ENCODE measurements at places on chromosomes 1 and 21.

DNA sequence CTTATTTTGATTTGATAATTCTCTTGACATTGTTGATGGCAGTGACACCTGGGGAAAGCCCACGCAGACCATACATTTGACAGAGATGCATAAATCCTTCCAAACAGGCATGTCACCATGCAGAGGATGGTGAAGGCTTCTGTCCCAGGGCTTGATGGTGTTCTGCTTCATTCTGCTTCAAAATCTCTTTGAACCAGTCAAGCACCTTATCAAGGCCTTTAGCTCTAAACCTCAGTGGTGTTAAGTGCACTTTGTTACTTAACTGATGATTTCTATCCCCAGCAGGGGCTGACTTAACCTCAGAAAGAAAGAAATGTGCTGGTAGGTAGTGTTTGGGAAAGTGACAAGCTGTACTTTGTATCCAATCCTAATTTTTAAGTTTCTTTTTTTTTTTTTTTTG, 81.1 kb downstream of the RRAGC start:
- no peak for DNase-seq

- no peak for DNase-seq
These were observed 45.6 kb upstream of the RBM34 start for GRCh38 chr1:235206533-235207208.

- peak; percentile 46 for DNase-seq
These were observed 20.8 kb upstream of the ENSA start for GRCh38 chr1:150650193-150650592.

DNA sequence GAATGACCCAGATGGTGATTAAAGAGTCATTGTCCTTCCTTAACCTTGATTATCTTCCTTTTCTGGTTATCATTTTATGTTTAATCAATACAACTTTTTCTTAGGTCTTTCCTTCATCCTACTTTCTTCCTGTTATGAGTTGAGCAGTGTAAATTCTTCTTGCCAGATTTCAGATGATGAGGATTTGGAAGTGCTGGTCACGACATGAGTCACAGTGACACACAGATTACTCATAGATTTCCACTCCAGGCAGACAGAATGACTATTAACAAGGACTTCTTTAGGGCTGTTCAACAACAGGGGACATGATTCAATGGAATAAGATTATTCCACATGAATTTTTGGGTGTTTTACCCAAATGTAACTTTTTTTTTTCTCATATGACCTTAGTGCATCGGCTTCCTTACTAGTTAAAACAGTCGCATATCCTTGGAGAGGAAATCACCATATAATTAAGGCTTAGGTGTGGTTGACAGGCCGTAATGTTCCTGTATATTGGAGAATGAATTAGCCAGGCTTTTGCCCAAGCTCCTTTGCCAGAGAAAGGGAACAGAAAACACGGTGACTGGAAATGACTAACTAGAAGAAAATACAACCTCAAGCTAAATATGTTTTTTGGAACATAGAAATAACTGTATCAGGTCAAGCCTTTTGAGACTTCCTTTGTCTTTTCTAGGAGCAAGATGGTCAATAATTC, 44.2 kb downstream of the PRRX1 start:
- no peak for DNase-seq

DNA sequence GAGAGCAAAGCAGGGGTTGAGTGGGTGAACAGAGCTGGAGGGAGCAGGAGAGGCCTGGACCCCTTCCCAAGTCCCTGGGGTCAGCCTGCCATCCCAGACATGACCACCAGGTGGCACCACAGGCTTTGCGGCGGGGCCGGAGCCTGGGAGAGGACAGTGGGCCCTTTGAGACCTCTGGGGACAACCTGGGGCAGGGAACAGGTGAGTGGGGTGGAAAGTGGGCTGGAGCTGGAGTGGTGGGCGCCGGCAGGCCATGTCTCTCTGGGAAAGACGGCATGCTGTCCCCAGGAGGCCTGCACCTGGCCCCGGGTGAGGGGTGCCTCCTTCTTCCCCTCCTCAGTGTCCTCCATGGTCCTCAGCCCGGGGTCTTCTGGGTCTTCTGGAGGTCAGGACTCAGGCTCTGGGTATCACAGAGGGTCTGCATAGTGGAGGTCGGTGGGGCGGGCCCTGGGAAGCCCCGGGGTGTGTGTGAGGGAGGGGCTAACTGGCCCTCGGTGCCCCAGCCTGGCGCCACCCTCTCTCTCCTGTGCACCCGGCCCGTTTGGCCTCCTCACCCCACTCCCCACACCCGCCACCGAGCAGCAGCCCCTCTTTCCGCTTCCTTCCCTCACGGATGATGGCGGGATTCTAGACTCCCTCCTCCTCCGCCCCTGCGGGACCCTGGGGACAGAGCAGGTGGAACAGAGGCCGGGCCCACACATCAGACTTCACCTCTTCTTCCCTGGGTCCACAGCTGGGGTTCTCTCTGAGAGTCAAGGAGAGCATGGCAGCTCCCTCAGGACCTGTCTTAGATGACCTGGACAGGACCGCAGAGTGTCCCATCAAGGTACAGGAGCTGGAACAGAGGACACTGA, 28.5 kb upstream of the PKP1 start:
- no peak for DNase-seq

DNA sequence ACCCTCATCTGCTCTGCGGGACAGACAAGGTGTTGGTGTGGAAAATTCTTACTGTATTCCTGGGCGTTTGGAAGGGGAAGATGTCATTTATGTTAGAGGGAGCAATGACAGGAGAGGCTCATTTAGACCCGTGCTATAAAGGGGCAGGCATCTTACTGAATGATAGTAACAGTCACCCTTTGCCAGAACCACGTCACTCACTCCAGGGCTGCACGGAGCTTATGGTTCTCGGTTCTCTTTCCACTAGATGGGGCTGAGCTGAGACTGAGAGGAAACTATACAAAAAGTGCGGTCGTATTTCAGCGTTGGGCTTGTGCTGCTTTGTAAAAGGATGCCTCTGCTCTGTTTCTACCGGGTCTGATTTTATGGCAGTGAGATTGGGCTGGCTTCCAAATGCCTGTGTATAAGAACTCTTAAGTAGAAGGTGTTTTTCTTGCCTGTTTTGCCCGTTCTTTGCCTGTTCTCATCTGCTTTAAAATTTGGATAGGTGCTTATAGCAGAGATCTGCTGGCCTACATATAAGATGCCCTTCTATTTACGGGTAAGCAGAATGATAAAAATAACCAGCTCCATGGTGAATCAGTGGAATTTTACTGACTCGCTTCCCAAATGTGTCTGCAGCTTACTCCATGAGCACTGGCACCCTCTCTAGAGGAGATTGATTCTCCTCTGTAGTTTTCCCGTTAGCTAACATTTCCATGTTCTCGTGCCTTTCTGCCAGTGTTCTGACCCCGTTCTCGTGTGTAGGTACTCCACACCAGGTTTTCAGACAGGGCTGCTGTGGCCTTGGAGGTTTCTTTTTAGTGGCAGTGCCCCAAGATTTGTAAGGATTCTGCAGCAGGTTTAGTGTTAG, 55.9 kb downstream of the MRPS6 start:
- DNase-seq, result peak; percentile 72

- DNase-seq, result no peak
These were observed 7.0 kb downstream of the CFAP45 start for GRCh38 chr1:159892944-159893343.

- no peak for DNase-seq
These were observed 19.4 kb downstream of the ABCG1 start for GRCh38 chr21:42238185-42238934.

DNA sequence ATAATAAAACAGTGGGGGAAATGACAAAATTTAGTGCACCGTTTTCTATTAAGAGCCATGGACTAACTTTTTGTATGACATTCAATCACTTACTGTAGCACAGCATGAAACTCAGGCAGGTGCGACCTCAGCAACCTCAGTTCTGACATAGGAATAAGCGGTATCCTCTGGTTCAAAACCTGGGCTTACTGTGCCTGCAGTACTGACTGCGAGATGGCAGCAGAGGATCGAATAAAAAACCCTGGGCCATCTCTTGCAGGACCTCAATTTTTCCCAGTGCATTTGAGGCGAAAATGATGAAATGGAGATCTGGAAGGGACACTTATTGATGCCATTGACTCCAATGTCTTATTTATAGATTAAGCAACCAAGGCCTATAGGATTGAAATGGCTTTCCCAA, 214.7 kb downstream of the ADGRL2 start:
- no peak for DNase-seq

DNA sequence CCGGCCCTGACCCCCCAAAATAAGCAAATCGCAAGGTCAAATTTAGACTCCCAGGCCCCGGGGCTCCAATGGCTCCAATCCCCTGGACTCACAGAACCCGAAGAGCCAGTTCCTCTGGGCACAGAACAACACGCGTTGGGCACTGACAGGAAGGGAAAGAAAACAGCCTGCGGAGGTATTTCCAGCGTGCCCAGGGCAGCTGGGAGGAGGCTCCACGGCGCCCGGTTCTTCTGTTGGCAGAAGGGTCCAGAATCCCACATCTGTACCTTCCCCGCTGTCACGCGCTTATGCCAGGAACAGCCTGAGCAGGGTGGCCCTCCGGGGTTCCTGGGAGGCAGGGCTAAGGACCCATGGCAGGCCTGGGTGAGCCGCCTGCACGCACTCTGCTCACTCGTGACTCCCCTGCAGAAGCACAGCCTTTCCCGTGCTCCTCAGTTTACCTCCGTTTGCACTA, 85.5 kb downstream of the RIPK4 start:
- DNase-seq, result no peak

- peak; percentile 31 for DNase-seq
These were observed 414 bp downstream of the TMEM51 start for GRCh38 chr1:15153842-15154479.

DNA sequence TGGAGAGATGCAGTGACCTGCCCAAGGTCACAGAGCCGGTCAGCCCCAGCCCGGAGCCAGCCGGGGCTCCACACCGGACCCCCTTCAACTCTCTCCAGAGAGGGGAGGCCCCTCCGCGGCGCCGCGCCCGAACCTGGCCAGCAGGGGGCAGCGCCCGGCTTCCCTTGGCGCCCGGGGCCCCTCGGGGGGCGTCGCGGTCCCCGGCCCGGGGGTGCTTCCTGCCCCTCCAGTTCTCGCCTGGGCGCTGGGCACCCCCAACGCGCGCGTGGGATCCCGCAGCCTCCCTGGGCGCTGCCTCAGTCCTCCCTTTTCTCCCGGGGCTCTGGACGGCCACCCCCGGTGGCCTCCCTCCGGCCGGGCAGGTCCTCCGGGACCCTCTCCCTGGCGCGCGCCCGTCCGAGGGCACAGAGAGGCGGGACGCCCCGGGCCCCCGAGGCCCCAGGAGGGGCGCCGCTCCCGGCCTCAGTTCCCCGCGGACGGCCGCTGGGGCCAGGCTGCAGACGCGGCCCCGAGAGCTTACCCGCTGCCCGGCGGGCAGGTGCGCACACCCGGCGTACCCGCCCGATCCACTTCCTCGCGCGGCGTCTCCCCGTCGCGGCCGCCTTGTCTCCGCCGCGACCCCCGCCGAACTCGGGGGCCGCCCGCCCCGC, 406 bp downstream of the HTR1D start:
- no peak for DNase-seq

- no peak for DNase-seq
These were observed 90.1 kb upstream of the BCL10 start for GRCh38 chr1:85366391-85367170.

GRCh38 chr1:154629061-154629674, 21.2 kb upstream of the ADAR start:
- DNase-seq, result no peak

GRCh38 chr21:37381883-37382585, 15.5 kb downstream of the DYRK1A start:
- DNase-seq, result no peak

- DNase-seq, result no peak
These were observed 1.9 kb upstream of the TUT4 start for GRCh38 chr1:52554756-52555155.

- no peak for DNase-seq
These were observed 9.9 kb downstream of the CEP104 start for GRCh38 chr1:3847081-3847480.

GRCh38 chr1:12565966-12566352, 52.1 kb downstream of the DHRS3 start:
- peak; percentile 69 for DNase-seq

GRCh38 chr1:167251472-167251871, 30.8 kb downstream of the POU2F1 start:
- DNase-seq, result no peak

DNA sequence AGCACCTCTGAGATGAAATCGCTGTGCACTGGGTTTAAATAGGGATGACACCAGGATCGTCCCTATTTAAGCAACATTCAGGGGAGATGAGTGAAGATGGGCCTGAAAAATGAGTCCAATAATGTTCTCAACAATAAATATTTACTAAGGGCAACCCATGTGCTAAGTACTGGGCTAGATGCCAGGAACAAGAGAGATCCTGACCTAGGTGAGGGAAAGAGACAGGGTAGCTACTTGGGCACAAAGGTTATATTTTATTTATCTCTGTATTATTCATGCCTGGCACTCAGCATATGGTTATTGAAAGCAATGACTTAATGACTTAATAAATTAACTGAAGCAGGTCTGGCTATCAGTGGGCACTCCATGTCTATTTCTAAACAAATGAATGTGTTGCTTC, 27.4 kb upstream of the AVPR1B start:
- peak; percentile 73 for DNase-seq

- no peak for DNase-seq
These were observed 144.0 kb upstream of the PLXNA2 start for GRCh38 chr1:208387908-208388811.

DNA sequence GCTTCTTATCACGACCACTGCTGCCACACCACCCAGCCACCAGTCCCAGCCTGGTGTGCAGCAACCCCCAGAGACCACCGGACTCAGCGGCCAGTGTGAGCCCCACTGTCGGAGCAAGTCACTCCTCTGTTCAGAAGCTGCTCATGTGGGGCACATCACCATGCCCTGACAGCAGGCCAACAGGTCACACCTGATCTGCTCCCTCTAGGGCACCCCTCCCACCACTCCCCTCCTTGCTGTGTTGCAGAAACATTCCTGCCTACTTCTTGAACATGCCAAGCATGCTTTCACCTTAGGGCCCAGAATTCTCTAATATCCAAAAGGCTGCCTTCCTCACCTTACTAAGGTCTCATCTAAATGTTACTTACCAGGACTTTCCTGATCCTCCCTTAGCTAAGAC, 146.5 kb downstream of the SLC45A1 start:
- no peak for DNase-seq

- no peak for DNase-seq
These were observed 1.1 kb upstream of the CDC73 start for GRCh38 chr1:193120604-193121166.

- peak; percentile 21 for DNase-seq
These were observed 22.1 kb downstream of the SOX13 start for GRCh38 chr1:204094856-204095634.

GRCh38 chr1:28803051-28803450, 8.9 kb upstream of the OPRD1 start:
- no peak for DNase-seq

- DNase-seq, result no peak
These were observed 16.3 kb downstream of the NTPCR start for GRCh38 chr1:232966663-232967062.
